ENCODE measurements at places on chromosomes 3 and 15. TPM values are rescaled to one million over a fixed set of nuclear protein-coding genes. Genes with fewer than 3 reads are reported as not detected.

INSYN1 gene
- not detected for total RNA-seq

SLC12A8 gene
- total RNA-seq = 0.89 TPM

UNC13C gene
- total RNA-seq = not detected

- no peak for DNase-seq
- no peak overlapping the region for H3K27ac ChIP-seq
- no peak overlapping the region for H3K4me3 ChIP-seq
- no peaks in the 10 kb centered on the region for H3K4me1 ChIP-seq
- peaks cover 21% of the 10 kb centered on the region for H3K36me3 ChIP-seq
Measured at GRCh38 chr3:105676621-105677300, 192.1 kb downstream of the CBLB start.

GRCh38 chr15:82587805-82588204 lies 47.5 kb upstream of the RPS17 start:
- H3K36me3 ChIP-seq = no peaks in the 10 kb centered on the region
- no peaks in the 10 kb centered on the region for H3K27me3 ChIP-seq
- DNase-seq = no peak
- no peak overlapping the region for H3K4me3 ChIP-seq
- no peak overlapping the region for H3K27ac ChIP-seq
- no peaks in the 10 kb centered on the region for H3K4me1 ChIP-seq

GRCh38 chr15:67208396-67208795 lies 46.1 kb downstream of the AAGAB start:
- no peaks in the 10 kb centered on the region for H3K27me3 ChIP-seq
- H3K4me3 ChIP-seq = no peak overlapping the region
- no peaks in the 10 kb centered on the region for H3K4me1 ChIP-seq
- no peak overlapping the region for H3K27ac ChIP-seq

DNA sequence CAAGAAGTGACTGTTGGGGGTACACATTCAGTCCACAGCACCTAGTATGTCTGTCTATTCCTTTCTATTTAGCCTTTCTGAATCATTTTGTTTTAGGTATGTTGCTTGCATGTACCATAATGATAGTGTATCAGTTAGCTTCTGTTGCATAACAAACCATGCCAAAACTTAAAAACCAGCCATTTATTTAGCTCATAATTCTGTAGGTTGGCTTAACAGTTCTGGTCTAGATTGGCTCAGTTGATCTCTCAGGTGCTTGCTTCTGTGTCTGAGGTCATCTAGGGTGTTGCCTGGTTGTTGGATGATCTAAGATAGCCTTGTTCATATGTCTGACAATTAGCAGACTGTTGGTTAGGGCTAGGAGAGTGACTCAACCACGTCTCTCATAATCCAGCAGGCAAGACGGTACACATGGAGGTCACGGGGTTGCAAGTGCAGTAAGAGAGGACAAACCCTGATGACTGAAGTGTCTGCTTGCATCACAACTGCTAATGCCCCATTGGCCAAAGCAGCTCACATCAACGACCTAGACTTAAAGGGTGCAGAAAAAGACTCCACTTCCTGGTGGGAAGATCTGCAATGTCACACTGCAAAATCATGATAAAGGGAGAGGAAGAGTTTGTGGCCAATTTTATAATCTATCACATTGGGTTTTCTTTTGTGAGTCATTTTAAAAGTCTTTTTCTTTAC lies 6.8 kb upstream of the PDCD6IP start:
- H3K4me1 ChIP-seq = no peaks in the 10 kb centered on the region
- H3K27me3 ChIP-seq = no peaks in the 10 kb centered on the region
- H3K4me3 ChIP-seq = no peak overlapping the region
- H3K36me3 ChIP-seq = no peaks in the 10 kb centered on the region
- no peak overlapping the region for H3K27ac ChIP-seq

- H3K27me3 ChIP-seq = no peaks in the 10 kb centered on the region
- H3K4me1 ChIP-seq = no peaks in the 10 kb centered on the region
- no peak overlapping the region for H3K4me3 ChIP-seq
- no peaks in the 10 kb centered on the region for H3K36me3 ChIP-seq
Measured at GRCh38 chr3:114421204-114421603, 127.4 kb downstream of the TIGIT start.

GRCh38 chr3:50355829-50356552 lies 3.3 kb downstream of the TMEM115 start:
- H3K27ac ChIP-seq = peak overlapping the region; percentile 93
- H3K36me3 ChIP-seq = peaks cover 58% of the 10 kb centered on the region
- peak overlapping the region; percentile 16 for H3K4me3 ChIP-seq
- no peak for DNase-seq
- peaks cover 38% of the 10 kb centered on the region for H3K4me1 ChIP-seq
- no peaks in the 10 kb centered on the region for H3K27me3 ChIP-seq

DNA sequence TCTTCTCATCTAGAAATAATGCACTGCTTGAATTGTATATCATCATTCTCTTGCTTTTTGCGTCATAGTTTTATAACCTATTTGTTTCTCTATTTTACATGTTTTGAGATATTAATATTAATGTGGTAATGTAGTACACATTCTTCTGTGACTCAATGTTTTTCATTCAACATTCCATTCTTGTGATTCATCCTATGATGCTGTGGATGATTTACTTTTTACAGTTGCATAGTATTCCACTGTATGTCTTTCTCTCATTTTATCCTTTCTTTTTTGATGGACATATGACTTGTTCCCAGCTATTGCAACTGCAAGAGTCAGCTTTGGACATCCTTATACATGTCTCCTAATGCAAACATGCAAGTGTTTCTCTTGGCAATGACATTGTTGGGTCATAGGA lies 20.6 kb upstream of the VEPH1 start:
- no peak overlapping the region for H3K27ac ChIP-seq
- H3K4me1 ChIP-seq = no peaks in the 10 kb centered on the region
- H3K36me3 ChIP-seq = no peaks in the 10 kb centered on the region
- no peak overlapping the region for H3K4me3 ChIP-seq
- no peaks in the 10 kb centered on the region for H3K27me3 ChIP-seq
- DNase-seq = no peak

GRCh38 chr15:44710236-44711095 lies 657 bp downstream of the PATL2 start:
- peaks cover 5% of the 10 kb centered on the region for H3K4me1 ChIP-seq
- H3K4me3 ChIP-seq = peak overlapping the region; percentile 83
- DNase-seq = no peak
- no peaks in the 10 kb centered on the region for H3K27me3 ChIP-seq

- no peaks in the 10 kb centered on the region for H3K4me1 ChIP-seq
- no peak overlapping the region for H3K4me3 ChIP-seq
- no peaks in the 10 kb centered on the region for H3K27me3 ChIP-seq
- no peak for DNase-seq
- H3K27ac ChIP-seq = no peak overlapping the region
- H3K36me3 ChIP-seq = no peaks in the 10 kb centered on the region
Measured at GRCh38 chr3:104133630-104134029, 1233.1 kb upstream of the ALCAM start.

- no peaks in the 10 kb centered on the region for H3K36me3 ChIP-seq
- H3K27ac ChIP-seq = no peak overlapping the region
- H3K27me3 ChIP-seq = no peaks in the 10 kb centered on the region
- DNase-seq = no peak
- no peak overlapping the region for H3K4me3 ChIP-seq
Measured at GRCh38 chr15:58678683-58679082, 70.8 kb downstream of the ADAM10 start.

DNA sequence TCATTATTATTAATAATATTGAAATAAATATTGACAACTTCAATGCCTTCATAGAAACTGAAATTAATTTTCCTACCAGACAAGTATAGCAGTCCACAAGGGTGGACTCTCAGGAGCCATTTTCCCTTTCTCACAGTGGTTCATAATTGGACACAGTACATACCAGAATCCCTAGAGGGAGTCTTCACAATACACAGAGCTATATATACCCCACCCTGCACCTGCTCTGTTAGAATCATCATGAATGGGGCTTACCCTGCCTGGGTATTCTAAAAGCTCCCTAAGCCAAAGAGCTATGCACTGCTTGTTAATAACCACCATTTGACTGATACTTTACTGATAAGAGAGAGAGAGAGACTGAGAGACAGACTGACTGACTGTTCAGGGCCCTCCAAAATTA lies 134.9 kb downstream of the FEZF2 start:
- no peaks in the 10 kb centered on the region for H3K4me1 ChIP-seq
- no peak overlapping the region for H3K27ac ChIP-seq
- H3K27me3 ChIP-seq = no peaks in the 10 kb centered on the region
- H3K4me3 ChIP-seq = no peak overlapping the region
- no peak for DNase-seq

DNA sequence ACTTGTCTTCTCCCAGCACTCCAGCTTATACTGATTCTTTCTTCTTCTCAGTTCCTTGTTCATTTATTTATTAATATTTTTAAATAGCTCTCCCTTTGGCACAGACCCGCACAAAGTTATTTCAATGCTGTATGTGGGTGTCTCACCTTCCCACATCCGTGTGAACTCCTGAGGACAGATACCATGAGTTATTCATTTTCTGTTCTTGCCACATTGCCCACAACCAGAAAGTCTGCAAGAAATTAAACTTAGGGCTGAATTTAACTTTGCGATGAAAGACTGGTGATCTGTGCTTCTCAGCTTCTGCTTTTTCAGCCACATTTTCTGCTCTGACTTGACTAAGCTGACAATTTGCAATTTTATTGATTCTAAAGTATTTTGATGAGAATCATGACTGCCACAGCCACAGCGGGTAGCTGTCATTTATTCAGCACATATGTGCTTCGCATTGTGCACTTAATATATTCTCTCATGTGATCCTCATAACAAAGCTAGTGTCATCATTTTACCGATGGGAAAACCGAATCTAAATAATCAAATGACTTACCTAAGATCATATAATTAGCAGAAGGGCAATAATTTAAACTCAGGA lies 569.8 kb downstream of the EDEM1 start:
- no peak overlapping the region for H3K27ac ChIP-seq
- DNase-seq = no peak

DNA sequence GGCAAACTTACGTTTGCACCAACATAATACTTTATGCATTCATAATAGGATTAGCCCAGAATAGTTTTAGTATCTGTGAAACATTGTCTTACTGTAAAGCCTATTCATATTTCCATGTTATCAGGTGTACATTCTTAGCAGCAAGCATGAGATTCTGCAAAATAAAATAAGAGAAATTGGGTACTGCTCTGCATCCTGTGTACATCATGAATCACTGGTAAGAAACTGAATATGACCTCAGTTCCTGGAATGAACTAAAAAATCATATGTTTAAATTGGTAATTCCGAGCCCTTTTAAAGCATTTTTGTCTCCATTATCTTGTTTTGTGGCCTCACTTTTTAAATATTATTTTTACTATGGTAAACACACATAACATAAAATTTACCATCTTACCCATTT lies 605.1 kb downstream of the ROBO1 start:
- no peak for DNase-seq
- no peak overlapping the region for H3K4me3 ChIP-seq
- no peaks in the 10 kb centered on the region for H3K27me3 ChIP-seq
- H3K36me3 ChIP-seq = no peaks in the 10 kb centered on the region
- H3K4me1 ChIP-seq = no peaks in the 10 kb centered on the region

Data from naive thymus-derived CD4-positive, alpha-beta T cell (primary cell).